ENCODE measurements at places on chromosomes 7 and 10.

GRCh38 chr10:103506061-103506460 is 12.6 kb downstream of the NEURL1 start:
- DNase-seq, result no peak

DNA sequence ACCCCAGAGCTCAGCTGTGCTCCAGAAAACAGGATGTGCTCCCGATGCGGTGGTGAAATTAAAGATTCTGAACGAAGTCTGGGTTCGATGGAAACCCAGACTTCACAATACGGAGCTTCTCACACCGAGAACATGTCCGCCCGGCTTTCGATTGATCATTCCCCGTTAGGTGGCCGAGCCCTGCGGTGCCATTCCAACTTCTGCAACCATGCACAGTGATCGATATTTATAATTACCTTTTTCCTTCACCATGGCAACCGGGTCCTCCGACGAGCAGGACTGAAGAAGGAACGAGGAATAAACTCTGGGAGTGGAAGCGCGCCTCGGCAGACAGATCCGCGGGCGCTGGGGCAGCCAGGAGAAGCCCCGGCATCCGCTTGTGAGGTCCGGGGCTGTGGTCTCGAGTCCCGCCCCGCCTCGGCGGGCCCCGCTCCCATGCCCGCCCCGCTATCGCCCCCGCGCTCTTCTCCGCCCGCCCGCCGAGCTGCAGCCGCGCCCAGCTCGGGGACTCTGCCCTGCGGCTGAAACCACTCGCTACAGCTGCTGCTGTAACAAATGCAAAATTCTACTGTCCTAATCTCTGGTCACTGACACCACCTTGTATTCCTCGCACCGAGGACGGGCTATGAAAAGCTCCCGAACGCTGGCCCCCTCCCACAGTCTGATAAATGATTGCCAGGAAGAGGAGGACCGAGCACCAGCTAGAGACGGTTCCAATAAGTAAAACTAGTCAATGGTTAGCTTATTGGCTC is 26.2 kb downstream of the ABLIM1 start:
- no peak for DNase-seq

GRCh38 chr7:4416396-4417056 is 265.6 kb upstream of the FOXK1 start:
- no peak for DNase-seq

DNA sequence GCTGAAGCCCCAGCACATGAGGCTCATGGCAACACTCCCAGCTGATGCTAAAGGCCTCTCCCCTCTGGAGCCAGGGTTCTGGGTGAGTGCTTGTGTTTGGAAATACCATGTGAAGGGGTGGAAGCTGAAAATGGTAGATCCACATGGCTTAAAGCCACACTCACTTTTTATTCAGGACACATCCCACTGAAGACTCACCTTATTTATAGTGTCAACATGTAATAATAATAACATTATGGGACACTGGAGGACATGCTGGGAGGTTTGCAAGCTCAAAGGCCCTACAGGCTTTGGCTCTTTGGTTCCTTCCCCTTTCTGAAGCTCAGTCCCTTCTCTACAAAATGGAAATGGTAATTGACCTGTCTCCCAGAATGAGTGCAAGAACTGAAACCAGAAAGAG is 318.0 kb downstream of the GRID1 start:
- DNase-seq, result no peak

- DNase-seq, result no peak
Observed at GRCh38 chr7:82723411-82723810, 279.8 kb upstream of the CACNA2D1 start.
